MV-4-11 (cell line): ENCODE measurements at places on chromosomes 5 and 9.

GRCh38 chr5:3671337-3671736 is 75.7 kb downstream of the IRX1 start:
- DNase-seq, result no peak

DNA sequence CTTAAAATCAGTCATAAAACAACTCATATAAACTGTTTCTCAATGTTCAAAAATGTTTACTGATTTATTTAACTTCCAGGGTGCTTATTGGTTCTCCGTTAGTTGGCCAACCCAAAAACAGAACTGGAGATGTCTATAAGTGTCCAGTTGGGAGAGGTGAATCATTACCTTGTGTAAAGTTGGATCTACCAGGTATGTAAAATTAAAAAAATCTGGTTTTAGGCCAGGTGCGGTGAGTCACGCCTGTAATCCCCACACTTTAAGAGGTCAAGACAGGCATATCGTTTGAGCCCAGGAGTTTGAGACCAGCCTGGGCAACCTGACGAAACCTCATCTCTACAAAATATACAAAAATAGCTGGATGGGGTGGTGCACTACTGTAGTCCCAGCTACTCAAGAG is 73.7 kb downstream of the ITGA1 start:
- DNase-seq, result no peak

DNA sequence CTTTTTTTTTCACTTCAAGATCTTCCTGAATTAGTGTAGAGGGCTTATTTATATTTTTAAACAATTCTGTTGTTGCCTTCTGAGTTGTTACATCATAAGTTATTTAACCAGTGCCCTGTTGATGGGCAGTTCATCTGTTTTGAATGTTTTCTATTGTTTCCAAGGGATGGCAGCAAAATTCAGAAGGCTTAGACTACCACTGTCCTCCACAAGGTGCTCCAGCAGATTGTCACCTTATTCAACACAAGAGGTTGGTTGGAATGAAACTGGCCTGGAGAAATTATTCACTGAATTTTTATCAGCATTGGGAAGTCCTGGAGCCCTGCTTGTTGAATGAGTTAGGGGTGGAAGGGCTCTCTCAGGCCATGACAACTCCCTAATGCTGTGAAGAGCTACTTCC is 1.3 kb upstream of the KLHL9 start:
- DNase-seq, result peak; percentile 6

DNA sequence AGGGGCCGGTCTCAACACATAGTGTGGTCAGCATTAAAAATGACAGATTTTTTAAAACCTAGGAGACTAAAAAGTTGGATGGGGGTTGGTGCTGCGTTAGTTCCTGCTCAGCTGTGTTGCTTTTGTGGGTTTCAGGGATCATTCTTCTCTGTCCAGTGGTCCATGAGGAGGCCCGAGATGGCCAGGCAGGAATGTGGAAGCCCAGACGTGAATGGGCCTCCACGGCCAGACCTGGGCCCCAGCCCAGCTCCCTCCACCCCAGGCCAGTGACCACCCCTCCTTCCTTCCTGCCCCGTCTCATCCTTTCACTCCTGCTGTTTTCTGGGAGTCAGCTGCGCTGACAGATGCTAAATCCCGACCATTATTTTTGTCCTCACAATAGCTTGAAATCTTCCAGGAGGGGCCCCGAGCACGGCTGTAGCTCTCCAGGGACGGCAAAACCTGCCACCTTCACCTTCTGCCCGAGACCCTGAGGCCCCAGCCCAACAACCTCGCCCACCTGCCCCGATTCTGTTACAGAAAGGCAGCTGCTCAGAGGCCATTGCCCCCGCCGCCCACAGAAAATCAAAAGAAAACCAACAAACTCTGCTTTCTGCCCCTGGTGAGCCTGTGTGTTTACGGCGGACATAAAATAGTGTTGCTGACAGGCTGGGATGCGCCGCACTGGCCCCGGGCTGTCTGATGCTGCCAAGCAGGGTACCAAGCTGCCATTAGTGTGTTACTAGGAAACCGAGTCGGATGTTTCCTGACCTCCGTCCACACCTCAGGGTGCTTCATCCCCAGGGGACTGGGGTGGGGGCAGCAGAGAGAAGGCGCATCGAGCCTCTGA is 83.7 kb upstream of the SARDH start:
- no peak for DNase-seq

DNA sequence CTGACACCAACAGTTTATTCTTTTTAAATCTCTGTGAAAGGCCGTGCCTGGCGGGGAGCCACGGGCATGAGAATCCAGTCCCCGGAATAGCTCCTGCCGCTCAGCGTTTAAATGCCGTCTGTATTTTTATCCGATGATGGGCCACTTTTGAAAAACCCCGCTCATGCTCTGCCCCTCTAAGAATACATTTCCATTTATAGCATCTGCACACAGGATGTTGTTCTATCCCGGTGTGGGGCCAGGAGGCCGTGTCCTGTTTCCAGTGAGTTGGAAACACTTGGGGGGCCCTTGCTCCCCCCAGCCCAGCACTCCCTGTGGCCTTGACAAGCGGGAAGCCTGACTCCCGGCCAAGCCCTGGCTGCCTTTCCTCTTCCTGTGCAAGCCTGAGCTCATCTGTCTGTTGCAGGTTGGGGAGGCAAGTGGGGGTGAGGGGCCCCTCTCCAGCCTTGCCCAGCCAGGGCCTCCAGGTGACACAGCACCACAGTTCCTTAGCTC is 39.0 kb downstream of the ERGIC1 start:
- DNase-seq, result no peak

DNA sequence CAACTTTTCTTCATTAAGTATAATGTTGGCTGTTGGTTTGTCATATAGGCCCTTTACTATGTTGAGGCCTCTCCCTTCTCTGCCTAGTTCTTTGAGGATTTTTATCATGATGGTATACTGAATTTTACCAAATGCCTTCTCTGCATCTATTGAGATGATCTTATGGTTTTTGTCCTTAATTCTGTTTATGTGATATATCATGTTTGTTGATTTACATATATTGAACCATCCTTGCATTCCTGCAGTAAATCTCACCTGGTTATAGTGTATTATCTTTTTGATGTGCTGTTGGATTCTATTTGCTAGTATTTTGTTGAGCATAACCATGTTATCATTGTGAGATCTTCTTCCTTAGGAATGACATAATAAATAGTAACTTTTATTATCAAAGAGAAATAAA is 362.9 kb downstream of the CCDC171 start:
- no peak for DNase-seq

GRCh38 chr9:2560180-2560579 is 61.4 kb upstream of the VLDLR start:
- DNase-seq, result no peak

- no peak for DNase-seq
Measured at GRCh38 chr5:6753851-6754250, 40.6 kb downstream of the TENT4A start.

GRCh38 chr5:63050916-63051315 is 472.3 kb downstream of the LRRC70 start:
- DNase-seq, result no peak

DNA sequence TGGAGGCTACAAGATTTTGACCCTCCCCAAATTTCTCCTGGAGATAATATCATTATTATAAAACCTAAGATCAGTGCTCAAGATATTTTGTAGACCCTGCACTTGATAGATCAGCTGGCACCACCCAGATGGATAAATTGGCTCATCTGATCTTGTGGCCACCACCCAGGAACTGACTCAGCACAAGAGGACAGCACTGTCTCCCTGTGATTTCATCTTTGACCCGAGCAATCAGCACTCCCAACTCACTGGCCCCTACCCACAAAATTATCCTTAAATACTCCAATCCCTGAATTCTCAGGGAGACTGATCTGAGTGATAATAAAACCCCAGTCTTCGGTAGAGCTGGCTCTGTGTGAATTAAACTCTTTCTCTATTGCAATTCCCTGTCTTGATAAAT is 34.5 kb upstream of the TENT2 start:
- DNase-seq, result no peak

DNA sequence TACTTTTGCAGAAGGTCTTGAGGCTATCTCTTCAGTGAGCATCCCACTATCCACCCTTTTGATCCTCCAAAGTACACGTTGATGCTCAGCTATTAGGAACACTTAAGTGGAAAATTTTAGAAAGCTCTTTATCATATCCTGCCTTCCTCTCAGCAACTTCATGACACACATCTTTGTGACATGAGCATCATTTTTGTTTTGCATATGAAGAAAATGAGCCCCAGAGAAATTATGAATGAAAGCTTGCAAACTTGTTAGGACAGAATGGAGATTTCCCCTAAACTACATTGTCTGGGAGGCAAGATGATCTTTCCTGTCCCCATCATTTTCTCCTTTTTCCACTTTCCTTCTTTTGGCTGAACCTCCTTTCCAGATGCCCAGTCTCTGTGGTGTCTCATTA is 239.4 kb upstream of the PIK3R1 start:
- DNase-seq, result no peak

DNA sequence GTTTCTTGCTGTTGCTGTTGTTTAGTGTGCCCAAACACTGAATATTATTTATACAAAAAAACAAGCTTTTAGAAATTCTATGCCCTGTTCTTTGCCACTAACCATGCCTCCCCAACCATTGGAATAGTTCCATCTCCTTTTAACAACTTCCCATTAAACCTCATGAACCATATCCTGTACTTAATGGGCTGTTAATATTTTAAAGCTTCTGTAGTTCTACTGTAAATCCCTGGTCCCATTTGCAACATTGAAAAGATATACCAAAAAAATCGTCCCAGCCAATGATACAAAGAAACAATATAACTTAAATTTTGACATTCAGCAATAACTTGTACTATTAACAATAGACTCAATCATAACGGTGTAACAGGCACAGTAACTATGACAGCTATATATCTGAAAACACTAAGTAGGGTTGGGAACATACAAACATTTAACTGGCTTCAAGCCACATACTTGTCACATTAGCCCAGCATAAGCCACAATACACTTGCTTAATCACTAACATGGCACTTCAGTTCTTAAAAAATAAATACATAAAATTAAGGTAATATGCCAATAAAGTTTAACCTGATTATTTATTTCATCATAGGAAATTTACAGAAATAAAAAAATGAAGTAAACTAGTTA is 86.1 kb downstream of the ADAMTS6 start:
- no peak for DNase-seq

GRCh38 chr5:34022121-34022705 is 14.4 kb upstream of the AMACR start:
- DNase-seq, result no peak

GRCh38 chr5:1062761-1063568 is 48.9 kb downstream of the SLC12A7 start:
- DNase-seq, result no peak

DNA sequence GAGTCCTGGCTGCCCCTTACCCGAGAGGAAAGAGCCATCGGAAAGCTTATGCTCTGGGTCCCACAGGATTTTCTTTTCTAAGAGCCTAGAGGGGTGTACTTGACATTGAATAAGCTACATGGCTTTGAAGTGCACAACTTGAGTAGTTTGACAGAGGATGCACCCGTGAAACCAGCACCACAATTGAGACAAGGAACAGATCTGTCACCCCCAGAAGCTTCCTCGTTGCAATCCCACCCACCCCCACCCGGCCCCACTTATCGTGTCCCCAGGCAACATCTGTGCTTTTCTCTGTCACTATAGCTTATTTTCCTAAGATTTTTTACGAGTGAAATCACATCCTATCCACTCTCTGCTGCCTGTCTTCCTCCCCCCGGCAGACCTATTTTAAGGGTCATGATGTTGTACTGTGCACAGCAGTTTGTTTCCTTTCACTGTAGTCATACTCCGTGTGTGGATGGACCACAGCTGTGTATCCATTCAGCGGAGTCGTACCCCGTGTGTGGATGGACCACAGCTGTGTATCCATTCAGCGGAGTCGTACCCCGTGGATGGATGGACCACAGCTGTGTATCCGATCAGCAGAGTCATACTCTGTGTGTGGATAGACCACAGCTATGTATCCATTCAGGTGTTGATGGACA is 8.8 kb upstream of the FCN2 start:
- DNase-seq, result no peak

- no peak for DNase-seq
Measured at GRCh38 chr5:177087398-177088005, 787 bp downstream of the FGFR4 start.

- no peak for DNase-seq
Measured at GRCh38 chr5:65037831-65038815, 269.4 kb downstream of the CWC27 start.

- no peak for DNase-seq
Measured at GRCh38 chr5:62920856-62921255, 342.2 kb downstream of the LRRC70 start.

GRCh38 chr5:41921166-41921565 is 3.9 kb upstream of the FBXO4 start:
- DNase-seq, result peak; percentile 70

- DNase-seq, result no peak
Measured at GRCh38 chr5:60960591-60960990, 15.6 kb downstream of the NDUFAF2 start.

GRCh38 chr5:170760113-170760512 is 23.4 kb upstream of the GABRP start:
- no peak for DNase-seq

- DNase-seq, result no peak
Measured at GRCh38 chr9:19521205-19521604, 112.4 kb downstream of the ACER2 start.

DNA sequence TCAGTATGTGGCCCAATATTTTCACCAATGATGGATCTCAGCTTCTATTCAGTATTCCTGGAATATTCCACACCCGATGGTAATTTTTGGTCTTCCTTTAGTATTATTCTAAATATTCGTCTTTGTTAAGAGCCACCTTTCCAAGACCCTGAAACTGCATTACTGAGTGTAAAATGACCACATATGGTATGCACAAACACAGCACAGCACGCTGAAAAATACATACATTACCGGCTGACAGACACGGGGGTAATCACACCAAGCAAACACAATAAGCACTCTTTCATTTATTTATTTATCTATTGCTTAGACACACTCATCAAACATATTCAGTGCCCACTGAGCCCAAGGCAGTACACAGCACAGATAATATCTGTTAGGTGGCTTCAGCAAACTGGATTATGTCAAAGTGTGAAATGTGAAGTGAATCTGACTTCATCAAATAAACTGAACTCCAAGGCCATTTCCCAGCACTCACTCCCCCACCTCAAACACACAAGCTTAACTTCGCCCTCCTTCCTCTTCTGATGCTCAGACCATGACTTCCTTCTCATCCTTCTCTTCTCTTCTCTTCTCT is 1637.8 kb upstream of the C9orf72 start:
- DNase-seq, result no peak

GRCh38 chr5:120823328-120823727 is 359.2 kb downstream of the PRR16 start:
- no peak for DNase-seq

DNA sequence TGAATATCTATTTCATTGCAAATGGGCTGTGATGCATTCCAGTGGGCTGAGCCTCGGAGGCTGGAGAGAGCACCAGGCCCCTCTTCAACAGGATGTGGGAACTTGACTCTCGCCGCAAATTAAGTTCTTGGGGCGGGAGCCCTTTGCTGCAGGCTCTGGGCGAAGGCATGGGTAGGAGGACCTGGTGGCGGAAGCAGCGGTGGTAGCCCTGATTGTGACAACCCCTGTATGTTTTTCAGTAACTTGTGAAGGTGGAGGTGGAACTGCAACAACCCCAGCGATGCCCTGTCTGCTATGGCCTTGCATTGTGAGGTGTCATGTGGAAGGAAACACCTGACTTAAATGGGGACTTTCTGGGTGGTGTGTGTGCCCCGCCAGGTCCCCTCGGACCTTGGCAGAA is 9.4 kb downstream of the FYB1 start:
- DNase-seq, result peak; percentile 82
